Keratinocyte (primary cell): ENCODE measurements at places on chromosomes 1 and 21. TPM values are rescaled to one million over a fixed set of nuclear protein-coding genes. Genes with fewer than 3 reads are reported as not detected.

The TMEM81 gene
- polyA plus RNA-seq = 1.4 to 1.7 TPM (median 1.6 TPM) in 3 replicates

The CA14 gene
- polyA plus RNA-seq = 0.24 to 0.59 TPM (median 0.28 TPM) in 3 replicates

GRCh38 chr1:100894603-100895539, at the start of gene EXTL2:
TSS of gene EXTL2 (minus strand) at chr1:100894842. CDS start at chr1:100888757, 6,085 bp downstream.
- DNase-seq = peak; percentile 54

DNA sequence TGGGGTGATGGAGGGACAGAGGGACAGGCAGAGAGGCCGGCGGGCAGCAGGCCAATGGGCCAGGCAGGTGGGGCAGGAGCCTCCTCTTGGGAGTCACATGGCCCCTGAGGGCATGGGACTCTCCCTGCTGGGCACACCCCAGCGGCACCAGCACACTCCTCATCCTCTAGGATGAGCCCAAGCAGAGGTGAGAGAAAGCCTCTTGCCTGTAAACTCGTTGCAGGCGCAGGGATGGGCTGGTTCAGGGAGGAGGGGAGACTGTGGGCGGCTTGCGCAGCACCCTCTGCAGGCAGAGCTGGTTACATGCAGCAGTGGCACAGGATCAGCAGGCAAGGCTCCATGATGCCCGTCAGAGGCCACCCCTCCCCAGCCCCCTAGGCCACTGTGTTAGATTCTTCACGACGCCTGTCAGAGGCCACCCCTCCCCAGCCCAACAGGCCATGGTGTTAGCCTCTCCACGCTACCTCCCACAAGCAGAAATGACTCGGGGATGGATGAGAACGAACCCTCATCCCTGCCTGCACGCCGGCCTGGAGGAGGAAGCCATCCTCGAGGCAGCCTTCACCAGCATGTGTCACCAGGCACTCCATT, 209.7 kb upstream of the VAMP3 start:
- no peak for DNase-seq

DNA sequence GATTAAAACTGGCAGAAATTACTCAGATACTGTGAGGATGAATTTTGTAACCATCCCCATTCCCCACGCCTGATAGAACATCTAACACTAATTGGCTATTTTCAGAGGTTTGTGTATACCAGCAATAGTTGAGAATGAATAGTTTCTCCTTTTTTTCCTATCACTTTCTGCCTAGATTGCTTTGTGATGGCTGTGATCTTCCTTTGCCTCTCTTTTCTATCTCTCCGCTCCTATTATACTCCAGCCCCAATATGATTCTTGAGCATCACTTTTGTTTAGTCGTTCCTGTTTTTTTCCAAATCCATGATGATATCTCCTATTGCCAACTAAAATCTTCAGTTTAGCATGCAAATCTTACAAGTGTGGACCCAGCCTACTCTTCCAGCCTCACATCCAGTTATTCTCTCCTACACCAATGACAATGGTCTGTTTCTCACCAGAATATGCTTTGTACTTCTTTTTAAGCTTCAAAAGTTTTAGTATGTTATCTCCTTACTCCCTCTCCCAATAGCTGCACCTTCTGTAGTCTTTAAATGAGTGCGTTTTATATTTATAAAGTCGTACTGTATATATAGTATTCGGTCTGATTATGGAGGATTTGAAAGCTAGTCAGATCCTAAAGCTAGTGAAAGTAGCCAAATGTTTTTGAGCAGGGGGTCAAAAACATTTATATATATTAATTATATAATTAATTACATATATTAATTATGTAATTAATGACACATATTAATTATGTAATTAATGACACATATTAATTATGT, 25.2 kb downstream of the MAGI3 start:
- DNase-seq = no peak

- no peak for DNase-seq
Observed at GRCh38 chr1:99217599-99217998, 46.7 kb upstream of the PLPPR4 start.

The DPH5 gene
- 45.1 to 98.0 TPM (median 67.2 TPM) in 3 replicates for polyA plus RNA-seq

DNA sequence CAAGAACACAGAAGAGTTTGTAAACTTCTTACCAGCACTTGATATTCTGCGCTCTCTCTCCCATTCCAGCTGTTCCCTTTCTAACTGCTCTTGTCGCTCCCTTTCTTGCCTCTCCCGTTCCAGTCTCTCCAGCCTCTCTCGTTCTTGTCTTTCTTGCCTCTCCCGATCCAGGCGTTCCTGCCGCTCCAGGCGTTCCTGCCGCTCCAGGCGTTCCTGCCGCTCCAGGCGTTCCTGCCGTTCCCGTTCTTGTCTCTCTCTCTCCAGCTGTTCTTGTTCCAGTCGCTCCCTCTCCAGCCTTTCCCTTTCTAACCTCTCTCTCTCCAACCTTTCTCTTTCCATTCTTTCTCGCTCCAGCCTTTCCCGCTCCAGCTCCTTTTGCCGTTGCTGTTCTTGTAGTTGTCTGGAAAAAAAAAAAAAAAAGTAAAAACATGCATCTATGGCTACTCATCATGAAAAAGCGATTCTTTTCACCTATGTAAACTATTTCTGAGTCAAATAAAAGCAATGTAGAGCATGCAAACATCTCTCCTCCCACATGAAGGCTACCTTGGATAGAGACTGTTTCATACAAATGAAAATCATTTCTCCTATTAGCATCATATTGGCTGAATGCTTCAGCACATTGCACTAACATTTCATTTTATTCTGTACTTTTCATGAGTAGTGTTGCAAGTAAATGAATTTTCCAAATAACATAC, 91.5 kb upstream of the LBR start:
- DNase-seq = no peak

DNA sequence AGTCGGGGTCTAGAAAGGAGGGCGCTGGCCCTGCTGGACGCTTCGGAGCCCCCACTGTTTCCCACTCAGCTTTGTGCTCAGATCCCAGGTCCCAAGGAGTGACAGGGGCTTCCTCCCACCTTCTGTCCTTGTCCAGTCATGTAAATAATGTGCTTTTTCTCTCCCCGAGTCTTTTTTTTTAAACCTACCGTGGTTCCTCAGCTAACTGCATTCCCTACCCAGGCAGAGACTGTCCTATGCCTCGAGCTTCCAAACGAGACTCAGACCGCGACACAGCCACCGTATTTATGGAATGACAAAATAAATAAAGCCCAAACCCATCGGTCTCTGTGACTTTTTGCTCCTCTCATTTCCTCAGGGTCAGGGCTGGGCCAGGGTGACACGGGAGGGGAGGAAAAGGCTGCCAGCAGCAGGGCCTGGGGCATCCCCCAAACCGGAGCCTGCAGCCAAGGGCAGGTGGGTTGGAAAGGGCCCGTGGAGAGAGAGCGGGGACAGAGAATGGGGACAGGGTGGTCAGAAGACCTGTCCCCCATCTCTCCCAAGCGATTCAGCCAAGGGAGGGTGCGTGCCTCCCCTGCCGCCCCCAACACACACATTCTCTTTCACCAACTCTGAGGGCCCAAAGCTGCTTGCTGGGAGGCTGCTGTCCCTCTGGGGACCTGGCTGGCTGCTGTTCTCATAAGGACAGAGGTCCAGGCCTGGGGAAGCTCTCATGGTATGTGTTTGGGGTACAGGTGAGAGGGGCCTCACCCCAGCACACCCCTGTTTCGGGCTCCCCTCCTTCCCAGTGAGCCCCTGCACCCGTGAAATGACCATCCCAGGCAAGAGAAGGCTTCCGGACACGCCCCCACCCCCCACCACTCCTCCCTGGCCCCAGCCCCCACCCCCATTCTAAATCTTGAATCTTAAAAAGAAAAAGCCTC, 55.4 kb downstream of the KCNAB2 start:
- no peak for DNase-seq

The FAM229A gene
- polyA plus RNA-seq = 0.50 to 2.4 TPM (median 1.1 TPM) in 3 replicates

GRCh38 chr1:24939040-24939674, 9.1 kb upstream of the RUNX3 start:
- no peak for DNase-seq

- DNase-seq = no peak
Observed at GRCh38 chr1:82587371-82587770, 786.6 kb downstream of the ADGRL2 start.

DNA sequence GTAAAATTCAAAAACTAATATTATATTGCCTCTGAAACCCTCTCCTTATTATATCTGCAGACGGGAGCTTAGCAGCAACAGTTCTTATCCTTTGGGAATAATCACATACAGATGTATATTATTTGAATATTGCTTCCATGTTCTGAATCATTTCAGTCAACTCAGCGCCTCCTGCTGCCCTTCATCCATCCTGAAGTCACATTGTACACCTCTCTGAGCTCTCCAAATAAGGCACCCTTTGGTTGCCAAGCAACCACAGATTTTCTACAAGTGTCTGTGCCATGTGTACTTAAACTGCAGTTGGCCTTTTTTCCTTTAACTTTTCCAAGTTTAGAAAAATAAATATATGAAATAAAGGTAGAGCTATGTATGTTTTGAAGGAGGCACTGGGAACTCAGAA, 384.3 kb downstream of the LRRIQ3 start:
- no peak for DNase-seq

The GRHL3 gene
- 7.7 to 20.5 TPM (median 13.0 TPM) in 3 replicates for polyA plus RNA-seq

DNA sequence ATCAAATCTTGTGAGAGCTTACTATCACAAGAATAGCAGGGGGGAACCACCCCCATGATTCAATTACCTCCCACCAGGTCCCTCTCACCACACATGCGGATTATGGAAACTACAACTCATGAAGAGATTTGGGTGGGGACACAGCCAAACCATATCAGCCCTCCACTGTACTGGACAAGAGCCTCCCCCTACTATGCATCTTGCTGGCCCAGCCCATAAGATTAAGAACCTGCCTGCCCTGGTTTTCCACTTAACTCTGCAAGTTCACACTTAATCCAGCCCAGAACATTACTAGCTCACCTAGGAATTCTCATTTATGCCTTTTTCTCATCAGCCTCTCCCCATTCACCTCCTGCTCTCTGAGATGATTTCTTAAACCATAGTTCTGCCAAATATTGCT, 18.0 kb upstream of the FBXO28 start:
- no peak for DNase-seq

The TLR5 gene
- 0.69 to 3.2 TPM (median 1.3 TPM) in 3 replicates for polyA plus RNA-seq

The FAM167B gene
- polyA plus RNA-seq = 0.06 to 0.07 TPM in 2 of 3 replicates, not detected in the other

- DNase-seq = no peak
Observed at GRCh38 chr1:8679395-8679800, 138.0 kb downstream of the RERE start.

DNA sequence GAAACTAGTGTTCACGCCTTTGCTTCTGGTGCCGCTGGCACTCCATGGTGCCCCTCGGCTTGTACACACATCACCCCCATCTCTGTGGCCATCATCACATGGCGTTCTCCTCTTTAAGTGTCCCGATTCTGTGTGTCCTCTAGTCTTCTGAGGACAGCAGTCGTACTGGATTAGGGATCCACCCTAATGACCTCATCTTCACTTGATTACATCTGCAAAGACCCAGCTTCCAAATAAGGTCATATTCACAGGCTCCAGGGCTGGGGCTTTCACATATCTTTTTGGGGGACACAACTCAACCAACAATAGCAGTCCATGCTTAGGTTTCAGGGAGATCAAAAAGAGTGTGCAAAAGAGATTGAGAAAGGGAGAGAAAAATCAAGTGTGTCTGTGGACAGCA, 64.9 kb downstream of the HLCS start:
- no peak for DNase-seq

- no peak for DNase-seq
Observed at GRCh38 chr1:248849152-248849551, 9.7 kb downstream of the ZNF692 start.

The RAVER2 gene
- 6.3 to 9.1 TPM (median 7.0 TPM) in 3 replicates for polyA plus RNA-seq

The REN gene
- 0.05 TPM in 1 of 3 replicates, not detected in the others for polyA plus RNA-seq

DNA sequence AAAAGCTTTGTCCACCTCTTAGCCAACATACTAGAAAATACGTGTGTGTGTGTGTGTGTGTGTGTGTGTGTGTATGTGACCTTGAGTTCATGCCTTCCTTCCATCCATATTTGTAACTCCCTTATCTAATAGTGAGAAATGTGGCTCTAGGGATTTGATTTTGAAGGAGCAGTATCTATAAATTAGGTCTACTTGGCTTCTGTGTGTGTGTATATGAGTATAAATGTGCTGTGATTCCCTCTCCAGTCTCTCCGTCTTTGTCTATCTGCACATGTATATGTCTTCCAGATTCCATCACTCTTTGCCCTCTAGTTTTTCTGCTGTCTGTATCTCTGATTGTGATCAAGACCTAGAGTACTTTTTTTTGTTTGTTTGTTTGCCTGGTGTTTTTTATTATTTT, 11.9 kb upstream of the NBL1 start:
- DNase-seq = no peak

GRCh38 chr1:209222826-209223225, 360.7 kb upstream of the CAMK1G start:
- no peak for DNase-seq

DNA sequence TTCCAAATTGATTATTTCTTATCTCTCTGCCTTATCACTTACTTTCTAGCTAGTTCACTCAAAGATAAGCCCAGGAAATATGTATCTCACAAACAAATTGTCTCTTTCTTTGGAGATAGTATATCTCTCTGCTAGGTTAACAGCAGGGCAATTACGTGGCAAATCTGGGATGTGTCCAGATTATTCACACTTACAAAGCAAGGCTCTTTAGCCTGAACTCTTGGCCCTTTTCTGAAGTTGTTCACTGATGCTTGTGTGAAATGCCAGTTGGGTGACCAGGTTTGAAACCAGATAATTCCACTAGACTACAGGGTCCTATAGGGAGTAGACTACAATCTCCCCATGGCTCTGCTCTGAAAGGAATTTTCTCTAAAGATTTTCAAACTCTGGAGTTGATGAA, 30.8 kb upstream of the FAM78B start:
- DNase-seq = no peak

The BNIPL gene
- polyA plus RNA-seq = 4.6 to 25.8 TPM (median 9.8 TPM) in 3 replicates

DNA sequence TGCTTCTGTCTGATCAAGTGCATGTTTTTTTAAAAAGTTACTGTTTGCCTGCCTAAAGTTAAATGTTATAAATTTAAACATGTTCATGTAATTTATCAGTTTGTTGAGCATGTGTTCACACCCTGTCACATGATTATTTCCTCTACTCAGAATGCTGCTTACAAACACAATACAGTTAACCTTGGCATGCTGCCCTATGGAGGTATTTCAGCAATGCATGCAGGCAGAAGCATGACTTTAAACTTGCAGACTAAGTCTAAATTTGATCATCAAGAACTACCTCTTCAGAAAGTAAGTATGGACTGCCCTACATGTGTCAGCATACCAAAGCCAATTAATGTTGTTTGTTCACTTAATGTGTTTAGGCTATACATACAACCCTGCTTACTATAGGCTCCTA, 161.6 kb downstream of the LRRC40 start:
- DNase-seq = peak; percentile 83
